HFF-Myc (cell line): ENCODE measurements at places on chromosomes 2 and 18.
A peak's percentile ranks its signal among the peaks of the same experiment; 100 is the strongest.

DNA sequence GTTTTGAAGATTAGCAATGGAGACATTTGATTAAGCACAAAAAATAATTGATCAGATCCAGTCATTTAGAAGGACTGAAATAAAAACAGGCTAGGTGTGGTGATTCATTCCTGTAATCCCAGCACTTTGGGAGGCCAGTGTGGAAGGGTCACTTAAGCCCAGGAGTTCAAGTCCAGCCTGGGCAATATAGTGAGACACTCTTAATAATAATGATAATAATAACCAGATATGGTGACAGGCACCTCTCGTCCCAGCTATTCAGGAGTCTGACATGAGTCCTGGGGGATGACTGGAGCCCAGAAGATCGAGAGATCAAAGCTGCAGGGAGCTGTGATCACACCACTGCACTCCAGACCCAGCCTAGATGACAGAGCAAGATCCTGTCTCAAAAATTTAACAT, 3.5 kb upstream of the FN1 start:
- no peak for DNase-seq

GRCh38 chr2:128421286-128421685, 102.6 kb upstream of the HS6ST1 start:
- no peak for DNase-seq

GRCh38 chr2:179932786-179933185, 71.4 kb upstream of the ZNF385B start:
- no peak for DNase-seq

DNA sequence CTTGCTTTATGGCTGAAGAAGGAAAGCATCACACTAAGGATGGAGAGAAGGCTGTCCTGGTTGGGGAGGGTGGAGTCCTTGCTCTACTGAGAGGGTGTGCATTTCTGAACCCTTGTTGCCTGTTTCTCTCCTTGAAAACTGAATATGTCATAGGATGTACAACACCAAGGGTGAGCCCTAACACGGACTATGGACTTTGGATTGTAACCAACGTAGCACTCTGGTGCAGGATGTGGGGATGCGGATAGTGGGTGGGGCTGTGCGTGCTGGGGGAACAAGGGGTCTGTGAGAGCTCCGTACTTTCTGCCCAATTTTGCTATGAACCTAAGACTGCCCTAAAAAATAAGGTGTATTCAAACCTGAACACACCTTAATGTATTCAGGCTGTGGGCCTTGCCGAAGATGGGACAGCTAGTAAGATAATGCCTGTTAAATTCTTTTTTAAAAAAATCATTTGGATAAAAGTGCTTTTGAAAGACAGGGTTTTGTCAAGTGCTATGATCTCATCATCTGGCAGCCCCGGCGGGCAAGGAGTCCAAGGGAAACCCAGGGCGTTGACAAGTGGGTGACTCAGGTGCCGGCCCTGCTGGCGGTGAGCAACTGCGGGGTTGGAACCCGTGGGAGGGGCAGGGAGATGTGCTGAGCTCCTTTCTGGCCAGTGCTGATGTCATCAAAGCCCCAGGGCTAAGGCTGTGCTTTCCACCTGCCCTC, 54.0 kb downstream of the GATA6 start:
- peak; percentile 24 for DNase-seq

GRCh38 chr2:217555081-217555876, 447.5 kb downstream of the TNS1 start:
- DNase-seq: no peak

GRCh38 chr2:159786938-159787337, 11.1 kb downstream of the CD302 start:
- DNase-seq: no peak

DNA sequence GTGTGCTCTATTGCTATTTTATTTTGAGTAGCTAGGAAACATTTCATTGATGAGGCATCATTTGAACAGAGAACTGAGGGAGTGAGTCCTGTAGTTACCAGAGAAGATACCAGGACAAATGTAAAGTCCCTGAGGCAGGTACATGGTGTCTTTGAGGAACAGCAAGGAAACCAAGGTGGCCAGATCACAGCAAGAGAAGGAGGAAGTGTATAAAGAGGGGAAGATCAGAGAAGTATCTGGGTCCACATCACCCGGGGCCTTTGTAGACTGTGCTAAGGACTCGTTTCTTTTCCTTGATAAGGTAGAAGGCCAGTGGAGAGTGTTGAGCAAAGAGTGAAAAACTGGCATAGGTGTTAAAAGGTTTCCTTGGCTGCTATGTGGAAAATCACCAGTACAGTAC, 34.8 kb upstream of the PLB1 start:
- no peak for DNase-seq

DNA sequence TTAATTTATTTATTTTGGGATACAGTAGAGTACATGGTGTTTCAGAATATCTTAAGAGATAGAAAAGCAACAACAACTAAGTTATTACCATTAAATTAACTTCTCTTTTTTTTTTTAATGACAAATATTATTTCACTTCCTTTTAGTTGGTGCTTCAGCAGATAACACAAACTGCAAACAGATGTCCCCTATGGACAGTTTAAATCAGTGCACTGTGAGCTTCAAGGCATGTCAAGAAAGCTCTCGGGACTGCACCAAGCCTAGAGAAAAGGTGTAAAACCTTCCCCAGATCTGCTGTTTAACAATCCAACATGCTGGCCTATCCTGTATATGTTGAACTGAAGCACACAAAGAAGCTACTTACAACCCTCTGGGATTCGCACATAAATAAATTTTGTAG, 122.7 kb downstream of the TCF4 start:
- DNase-seq: no peak

DNA sequence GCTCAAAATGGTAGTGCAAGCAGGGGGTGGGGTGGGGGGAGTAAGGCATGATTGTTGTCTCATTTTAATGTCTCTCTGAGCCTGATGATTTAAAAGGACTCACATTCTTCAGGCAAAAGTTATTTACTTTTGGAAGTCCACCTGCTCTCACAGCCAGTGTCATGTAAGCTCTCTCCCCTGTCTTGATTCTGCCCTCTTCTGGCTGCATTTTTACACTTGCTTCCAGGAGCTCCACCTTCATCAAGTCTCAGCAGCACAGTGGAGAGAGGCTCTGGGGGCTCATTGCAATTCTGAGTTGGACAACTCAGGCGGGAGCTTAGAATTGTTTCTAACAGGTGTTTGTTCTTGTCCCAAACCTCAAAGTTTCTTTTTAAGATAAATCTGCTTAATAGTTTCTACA, 39.2 kb downstream of the GNAL start:
- peak; percentile 6 for DNase-seq

GRCh38 chr2:125456693-125457363, 1199.1 kb upstream of the GYPC start:
- DNase-seq: no peak

DNA sequence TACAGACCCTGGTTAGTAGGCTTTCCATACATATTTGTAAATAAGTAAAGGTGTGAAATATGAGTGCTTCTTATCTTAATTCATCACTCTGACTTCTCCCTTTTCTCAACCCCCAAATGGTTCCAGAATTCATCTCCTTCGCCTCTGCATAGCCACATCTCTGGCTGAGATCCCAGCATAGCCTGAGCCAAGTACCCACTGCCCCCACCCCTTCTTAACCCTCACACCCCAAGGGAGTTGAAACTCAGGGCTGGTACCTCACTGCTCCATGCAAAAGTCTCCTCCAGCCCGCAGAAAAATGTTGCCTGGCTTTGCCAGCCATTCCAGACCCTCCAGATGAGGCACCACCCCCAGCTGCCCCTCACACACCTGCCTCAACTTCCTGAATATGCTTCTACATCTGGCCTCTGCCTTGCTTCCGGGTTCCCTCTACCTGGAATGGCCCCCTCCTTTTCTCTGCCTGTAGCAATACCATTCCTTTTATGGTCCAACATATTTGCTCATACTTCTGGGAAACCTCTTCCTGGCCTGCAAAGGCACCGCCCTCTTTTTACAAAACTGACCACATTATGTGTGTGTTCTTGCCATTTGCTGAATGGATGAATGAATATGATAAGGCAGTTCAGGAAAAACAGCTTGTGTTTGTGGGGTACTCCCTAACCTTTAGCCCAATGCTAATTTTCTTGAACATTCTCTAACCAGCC, 112.8 kb downstream of the CELF4 start:
- DNase-seq: no peak

DNA sequence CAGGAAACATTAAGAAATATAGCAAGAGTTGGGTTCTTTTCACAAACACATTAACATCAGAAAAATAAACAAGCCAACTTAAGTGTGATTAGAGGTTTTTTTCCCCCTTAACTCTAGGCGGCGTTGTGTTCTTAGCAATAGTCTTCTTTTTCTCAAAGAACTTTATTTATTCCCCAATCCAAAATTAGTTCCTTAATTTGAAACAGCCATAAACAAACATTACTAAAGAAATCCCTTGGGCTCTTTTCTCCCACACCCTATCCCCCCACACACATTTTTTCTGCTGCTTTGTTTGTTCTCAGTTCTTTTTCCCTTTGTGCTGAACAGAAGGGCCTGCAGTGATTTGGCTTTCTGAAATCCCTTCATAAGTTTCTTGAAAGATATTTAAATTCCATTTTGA, 13.2 kb upstream of the MYO1B start:
- no peak for DNase-seq

DNA sequence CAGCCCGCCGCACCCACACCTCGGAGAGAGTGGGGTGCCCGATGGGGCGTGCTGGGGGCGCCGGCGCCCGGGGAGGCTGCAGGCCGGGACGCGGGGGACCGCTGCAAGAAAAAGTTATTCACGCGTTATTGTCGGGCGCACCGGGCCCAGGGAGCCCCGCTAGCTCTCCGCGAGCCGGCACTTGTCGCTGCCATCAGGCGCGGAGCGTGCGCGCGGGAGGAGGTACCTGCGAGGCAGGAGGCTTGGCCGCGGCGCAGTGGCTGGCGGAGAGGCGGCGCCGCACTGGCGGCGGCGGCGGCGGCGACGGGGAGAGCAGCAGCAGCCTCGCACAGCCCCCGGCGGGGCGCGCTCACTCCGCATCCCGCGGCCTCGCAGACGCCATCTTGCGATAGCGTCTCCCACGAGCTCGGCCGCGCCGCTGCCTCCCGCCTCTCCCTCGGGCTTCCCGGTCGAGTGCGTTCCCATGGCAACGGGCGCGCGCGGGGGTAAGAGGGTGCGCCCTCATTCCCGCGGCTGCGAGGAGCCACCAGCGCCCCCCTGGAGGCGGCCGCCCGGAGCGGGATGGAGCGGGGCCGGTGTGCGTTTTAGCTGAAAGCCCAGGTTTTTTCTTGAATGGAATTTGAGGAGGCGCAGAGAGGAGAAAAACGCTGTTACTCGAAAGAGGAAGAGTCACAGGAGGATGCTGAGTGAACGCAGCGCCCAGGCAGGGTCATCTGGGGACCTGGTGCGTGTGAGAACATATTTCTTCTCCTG, at the start of gene CHN1:
CHN1 (minus strand) TSS at position 402 of the 753 bp plus-strand sequence. CDS start 469 bp downstream, outside the sequence.
- no peak for DNase-seq

DNA sequence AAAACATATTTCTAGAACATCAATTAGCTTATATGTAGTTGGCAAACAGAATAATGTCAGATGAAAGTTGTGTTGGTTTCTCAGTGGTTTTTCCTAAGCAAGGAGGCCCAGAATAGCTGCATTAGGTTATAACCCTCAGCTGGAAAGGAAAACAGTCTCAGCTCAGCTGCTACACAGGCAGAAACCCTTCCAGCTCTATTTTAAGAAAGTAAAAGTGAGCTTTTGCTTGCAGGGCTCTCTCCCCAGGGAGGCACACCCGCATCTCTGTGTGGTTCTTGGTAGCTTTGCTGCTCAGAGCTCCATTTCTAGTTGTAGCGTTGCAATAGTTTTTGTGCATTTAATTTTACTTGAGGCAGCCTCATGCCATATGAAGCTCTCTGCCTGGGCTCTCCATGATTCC, 54.6 kb downstream of the PIKFYVE start:
- DNase-seq: no peak

GRCh38 chr2:7744827-7745226, 827.6 kb downstream of the RNF144A start:
- no peak for DNase-seq

GRCh38 chr2:196176142-196176738, 4.9 kb upstream of the STK17B start:
- no peak for DNase-seq

- no peak for DNase-seq
These were observed 2.2 kb downstream of the TGIF1 start for GRCh38 chr18:3451989-3452749.

DNA sequence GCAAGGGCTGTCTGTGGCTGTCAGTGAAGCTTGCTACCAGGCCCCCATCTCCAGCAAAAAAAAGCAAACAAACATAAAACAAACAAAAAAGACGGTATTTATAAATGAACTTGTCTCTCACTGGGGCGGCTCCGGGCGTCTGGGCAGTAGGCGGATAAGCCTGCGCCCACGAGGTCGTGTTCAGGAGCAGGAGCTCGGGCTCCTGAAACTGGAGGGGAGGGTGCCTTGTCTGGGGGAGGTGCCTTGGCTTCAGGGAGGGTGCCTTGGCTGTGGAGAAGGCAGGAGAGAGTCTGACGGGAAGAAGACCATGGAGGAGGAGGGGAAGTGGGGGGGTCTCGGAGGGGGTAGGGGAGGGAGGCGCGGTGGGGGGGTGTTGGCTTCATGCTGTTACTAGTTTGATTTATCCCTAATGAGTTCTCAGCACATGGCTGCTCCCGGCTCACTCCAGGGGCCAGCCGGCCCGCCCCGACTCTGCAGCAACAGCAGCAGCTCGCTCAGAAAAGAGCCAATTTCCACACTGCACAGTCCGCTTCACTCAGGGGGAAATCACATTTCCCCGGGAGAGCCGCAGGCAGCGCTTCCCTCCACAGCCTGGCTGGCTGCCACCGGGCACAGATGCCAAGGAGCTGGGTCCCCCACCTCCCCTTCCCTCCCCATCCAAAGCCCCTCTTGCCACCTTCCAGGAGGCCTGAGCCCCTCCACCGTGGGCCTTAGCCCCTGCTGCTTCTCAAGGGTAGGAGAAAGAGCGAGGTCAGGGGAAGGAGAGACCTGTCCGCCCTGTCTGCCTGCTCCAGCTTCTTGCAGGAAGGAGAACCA, 38.7 kb downstream of the PSD4 start:
- no peak for DNase-seq

DNA sequence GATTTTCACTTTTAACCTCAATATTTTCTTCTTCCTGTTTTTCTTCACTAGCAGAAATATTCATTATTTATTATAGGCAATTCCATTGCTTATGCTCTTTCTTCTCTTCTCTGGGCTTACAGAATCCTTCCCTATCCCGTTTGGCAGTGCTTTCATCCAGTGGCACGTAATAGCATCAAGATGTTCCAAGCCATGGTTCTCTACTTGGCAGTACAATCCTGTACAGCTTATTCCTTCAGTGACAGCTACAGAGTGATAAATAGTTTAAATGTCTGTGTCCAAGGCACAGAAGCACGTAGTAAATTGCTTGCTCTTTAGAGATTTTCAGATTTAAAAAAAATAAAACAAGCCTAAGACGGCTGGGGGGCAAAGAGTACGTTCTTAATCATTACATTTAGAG, 1964.3 kb downstream of the SUCLG1 start:
- no peak for DNase-seq

- DNase-seq: no peak
These were observed 17.0 kb downstream of the ARHGAP28 start for GRCh38 chr18:6746386-6746960.

GRCh38 chr2:1603059-1603458, 141.3 kb downstream of the PXDN start:
- DNase-seq: no peak

GRCh38 chr2:3754795-3755194, 51.4 kb downstream of the DCDC2C start:
- no peak for DNase-seq
